ENCODE measurements at places on chromosomes 2 and 18.
A peak's percentile ranks its signal among the peaks of the same experiment; 100 is the strongest.

DNA sequence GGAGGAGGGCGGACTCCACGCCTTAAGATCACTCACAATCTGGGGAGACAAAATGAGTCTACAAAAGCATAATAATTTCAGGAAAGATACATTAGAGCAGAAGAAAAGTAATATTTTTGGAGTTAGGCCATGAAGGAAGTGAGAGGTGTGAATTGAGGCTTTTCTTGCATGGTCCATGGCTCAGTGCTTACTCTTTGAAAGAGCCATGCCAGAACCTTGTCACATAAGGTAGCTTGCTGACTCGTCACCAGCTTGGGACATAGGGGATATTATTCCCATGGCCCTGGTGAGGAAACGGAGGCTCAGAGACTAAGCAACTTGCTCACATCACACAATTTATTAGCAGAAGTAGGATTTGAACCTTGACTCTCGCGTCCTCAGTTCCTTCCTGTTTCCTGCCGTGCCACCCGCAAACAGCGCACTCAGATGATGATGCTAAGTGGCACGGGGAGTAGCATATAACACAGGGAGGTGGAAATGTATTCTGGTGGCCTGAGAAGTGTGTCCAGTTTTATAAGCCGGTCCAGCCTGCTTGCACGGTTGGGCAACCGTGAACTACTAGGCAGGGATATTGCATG, 312.2 kb upstream of the EPAS1 start:
- no peak for DNase-seq

- no peak for DNase-seq
Observed at GRCh38 chr18:79530821-79531220, 135.1 kb downstream of the NFATC1 start.

DNA sequence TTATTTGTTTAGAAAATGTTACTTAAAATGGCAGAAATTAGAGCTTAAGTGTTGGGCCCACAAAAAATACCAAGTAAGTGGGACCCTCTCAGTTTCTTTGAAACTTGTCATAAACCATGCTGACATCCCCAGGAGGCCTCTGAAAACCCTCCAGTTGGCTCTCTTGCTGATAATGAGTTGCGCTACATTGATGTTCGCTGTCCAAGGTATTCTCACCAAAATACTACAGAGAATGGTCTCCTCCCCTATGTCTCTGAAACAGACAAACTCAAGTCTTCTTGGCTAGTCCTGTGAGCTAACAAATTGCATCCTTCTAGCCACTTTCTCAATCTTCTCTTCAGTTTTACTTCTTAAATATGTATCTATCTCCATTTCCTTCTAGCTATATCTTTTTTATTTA, 669.4 kb downstream of the IRS1 start:
- no peak for DNase-seq

- DNase-seq = no peak
Observed at GRCh38 chr18:28837100-28837499, 660.2 kb upstream of the CDH2 start.

- DNase-seq = no peak
Observed at GRCh38 chr2:55775828-55776227, 82.2 kb upstream of the PNPT1 start.

- DNase-seq = no peak
Observed at GRCh38 chr2:104889960-104890684, 36.2 kb downstream of the POU3F3 start.

DNA sequence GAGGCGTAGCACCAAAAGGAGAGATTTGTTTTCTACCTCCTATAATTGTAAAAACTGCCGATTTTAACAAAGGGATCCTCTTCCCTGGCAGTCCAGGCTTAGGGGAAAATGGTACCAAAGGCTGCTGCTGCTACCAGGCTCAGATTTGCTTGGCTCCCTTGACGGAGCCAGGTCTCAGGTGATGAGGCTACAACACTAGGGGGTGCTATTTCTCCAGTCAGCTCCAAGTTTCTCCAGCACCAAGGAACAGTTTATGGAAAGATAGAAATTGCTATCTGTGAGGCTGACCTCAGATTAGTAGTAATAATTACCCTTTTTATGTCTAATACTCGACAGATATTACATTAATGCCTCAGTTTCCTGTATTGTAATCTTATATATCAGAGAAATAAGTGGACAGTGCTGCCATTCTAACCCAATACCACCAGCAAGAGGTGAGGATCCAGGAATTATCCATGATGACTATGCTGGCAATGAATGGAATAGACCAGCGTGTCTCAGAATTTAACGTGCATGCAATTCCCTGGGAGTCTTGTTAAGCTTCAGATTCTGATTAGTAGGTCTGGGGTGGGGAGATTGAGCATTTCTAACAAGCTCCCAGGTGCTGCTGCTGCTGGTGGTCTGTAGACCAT, 111.3 kb downstream of the ESCO1 start:
- peak; percentile 38 for DNase-seq

GRCh38 chr2:24334245-24334633, 26.1 kb downstream of the ITSN2 start:
- no peak for DNase-seq

DNA sequence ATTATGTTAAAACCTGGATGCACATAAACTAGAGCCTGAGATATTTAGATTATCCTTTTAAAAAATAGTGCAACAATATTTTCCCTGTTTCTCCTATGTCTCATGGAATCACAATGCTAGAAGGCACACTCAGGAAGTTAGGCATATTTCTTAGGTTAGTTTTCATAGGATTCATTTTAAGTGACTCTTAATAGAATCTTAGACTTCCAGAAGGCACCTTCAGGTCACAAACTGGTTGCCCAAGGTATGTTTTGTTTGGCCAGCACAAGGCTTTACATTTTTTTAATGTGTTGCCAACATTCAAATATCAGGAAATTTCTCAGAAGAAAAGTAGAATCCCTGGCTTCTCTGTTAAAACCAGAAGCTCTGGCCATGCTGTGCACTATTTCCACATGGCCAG, 129.3 kb downstream of the LNPK start:
- no peak for DNase-seq

DNA sequence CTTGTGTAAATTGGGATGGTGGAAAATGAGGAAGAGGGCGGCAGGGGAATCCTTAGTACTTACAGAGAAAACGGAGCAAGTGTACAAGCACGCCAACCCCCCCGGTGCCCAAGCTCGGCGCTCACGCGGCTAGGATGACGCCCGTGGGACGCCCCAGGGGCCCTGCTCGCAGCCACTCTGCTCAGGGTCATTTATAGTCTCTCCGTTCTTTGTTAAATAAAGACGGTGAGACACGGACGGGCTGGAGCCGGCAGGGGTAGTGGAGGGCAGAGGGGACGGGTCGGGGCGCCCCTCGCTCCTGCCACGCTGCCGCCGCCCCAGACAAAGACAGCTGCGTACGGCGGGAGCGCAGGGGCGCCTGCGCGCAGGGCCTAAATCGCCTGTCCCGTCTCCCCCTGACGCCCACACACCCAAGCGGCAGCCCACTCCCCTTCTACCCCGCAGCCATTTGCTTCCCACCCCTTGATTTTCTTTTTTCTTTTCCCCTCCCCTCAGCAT, 37.8 kb downstream of the PCBP1 start:
- peak; percentile 79 for DNase-seq

- no peak for DNase-seq
Observed at GRCh38 chr2:128384956-128385355, 66.3 kb upstream of the HS6ST1 start.

DNA sequence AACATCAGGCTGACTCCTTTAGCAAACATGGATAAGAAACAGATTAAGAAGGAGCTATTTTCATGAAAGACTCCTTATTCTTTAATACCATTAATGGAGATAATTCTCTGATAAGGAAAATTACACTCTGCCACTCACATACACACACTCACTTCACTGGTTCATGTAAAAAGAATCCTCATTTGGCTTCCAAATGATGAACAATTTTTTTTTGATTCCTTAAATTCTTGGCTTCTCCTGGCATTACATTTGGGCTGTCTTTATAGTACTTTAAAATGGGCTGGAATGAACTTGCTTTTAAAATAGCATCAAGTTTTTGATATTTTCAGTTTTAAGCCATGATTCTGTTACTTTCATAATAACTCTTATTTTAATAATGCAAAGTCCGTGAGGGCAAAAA, 328.6 kb downstream of the SLC8A1 start:
- DNase-seq = no peak

DNA sequence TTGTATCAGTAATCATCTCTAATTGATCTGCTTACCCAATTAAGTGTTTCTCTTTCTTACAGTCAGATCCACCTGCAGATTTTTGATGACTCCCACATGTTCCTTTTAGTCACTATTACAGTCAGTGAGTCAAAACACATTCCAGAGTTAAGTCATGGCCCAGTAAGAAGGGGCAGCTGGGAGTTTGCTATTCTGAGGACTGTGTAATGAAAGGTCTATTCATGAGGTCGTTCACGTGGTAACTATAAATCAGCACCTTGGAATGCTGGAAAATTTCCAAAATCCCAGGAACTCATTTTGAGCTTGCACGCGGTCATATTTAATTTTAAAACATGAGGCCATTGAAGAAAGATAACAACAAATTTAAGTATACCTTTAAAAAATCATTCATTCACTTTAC, 252.5 kb downstream of the XIRP2 start:
- DNase-seq = peak; percentile 24

Data from muscle of arm (tissue), 14 donors.